BJ (cell line): ENCODE measurements at places on chromosomes 2 and 18. TPM values are rescaled to one million over a fixed set of nuclear protein-coding genes. Genes with fewer than 3 reads are reported as not detected.
A peak's percentile ranks its signal among the peaks of the same experiment; 100 is the strongest.

CHRND gene
- polyA plus RNA-seq = not detected in 2 replicates

NPHP1 gene
- polyA plus RNA-seq = 2.9 and 4.6 TPM in 2 replicates

ERMN gene
- polyA plus RNA-seq = 0.06 TPM in 1 of 2 replicates, not detected in the other

DNA sequence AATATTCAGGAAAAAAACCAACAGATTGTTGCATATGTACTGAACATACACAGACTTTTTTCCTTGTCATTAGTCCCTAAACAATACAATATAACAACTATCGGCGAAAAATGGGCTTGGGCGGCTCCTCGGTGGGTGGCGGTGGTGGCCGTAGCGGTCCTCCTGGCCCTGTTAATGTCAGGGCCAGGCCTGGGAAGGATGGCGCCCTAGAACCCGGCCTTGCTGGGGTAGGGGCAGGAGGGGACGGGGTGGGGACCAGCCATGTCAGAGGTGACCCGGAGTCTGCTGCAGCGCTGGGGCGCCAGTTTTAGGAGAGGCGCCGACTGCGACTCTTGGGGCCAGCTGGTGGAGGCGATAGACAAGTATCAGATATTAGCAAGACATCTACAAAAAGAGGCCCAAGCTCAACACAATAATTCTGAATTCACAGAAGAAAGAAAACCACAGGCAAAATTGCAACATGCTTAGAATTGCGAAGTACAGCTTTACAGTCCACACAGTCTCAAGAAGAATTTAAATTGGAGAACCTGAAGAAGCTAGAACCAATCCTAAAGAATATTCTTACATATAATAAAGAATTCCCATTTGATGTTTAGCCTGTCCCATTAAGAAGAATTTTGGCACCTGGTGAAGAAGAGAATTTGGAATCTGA is 36.5 kb downstream of the ROCK2 start:
- DNase-seq = no peak

PROKR1 gene
- polyA plus RNA-seq = not detected in 2 replicates

DNA sequence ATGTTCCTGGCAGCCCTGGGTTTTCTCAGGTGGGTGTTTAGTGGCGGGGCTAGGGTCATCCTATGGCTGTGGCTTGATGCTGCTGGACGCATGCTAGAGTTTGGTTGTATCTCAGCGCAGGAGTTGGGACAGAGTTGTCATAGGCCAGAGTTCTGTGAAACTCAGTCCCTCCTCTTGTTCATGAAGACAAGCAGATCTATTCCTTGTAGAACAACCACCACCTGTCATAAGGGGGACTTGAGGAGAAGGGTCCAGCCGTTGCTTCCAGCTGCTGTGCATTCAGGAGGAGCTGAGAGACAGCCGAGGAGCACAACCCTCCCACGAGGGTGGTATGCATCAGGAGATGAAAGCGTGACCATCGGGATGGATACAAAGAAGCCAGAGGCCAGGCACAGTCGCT is 26.4 kb downstream of the DCDC2C start:
- DNase-seq = no peak

CYP1B1 gene
- 1.4 and 1.8 TPM in 2 replicates for polyA plus RNA-seq

DNA sequence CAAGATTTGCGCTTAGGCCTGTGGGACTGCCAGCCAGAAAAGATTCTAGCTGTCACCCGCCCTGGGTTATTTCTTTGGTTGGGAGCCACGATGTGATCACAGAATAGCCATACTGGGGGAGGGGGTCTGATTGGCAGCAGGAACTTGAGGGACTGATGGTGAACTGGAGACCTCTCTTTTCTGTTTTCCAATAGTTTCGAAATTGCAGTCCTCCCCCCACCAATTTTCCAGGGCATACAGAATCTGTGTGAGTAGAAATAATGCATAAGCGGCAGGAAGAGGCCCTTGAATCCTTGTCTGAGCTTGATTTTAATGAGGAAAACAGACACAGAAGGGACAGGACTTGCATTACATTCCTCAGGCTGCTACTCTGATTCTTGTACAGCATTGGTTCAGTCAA is 2.2 kb upstream of the POLR2D start:
- DNase-seq = no peak

CHRNG gene
- polyA plus RNA-seq = not detected in 2 replicates

CCDC74B gene
- polyA plus RNA-seq = 2.7 and 5.3 TPM in 2 replicates

DNA sequence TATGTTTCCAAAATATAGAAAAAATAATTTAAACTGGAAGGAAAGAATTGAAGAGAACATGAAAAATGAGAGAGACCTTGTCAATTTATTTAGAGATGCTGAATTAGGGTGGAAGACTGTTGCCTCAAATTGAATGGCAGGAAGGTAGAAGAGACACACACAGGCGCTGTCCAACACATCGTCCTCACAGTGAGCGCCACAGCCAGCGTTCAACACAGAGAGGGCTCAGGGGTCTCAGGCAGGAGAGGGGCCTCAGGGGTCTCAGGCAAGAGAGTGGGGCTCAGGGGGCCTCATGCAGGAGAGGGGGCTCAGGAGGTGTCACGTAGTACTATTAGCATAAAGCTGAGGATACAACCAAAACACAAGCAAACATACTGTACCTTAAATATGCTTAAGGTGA is 65.7 kb downstream of the TMEM18 start:
- DNase-seq = no peak

SLC23A3 gene
- polyA plus RNA-seq = 1.1 and 1.3 TPM in 2 replicates

DNA sequence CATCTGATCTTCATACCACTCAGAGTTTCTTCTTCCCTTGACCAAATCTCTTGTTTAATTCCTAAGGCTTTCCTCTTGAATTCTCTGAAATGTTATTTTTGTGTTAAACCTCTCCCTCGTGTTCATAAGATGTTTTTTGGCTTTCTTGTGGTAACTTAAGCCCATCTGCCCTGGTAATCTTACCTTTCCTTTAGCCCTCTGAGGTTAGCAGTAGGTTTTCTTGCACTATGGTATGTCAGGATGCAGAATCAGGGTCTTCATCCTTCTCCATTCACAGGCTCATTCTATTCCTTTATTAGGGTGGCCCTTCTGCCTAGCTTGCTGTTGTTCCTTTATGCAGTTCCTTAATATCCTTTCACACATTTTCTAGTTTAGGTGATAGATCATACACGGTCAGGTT is 24.1 kb downstream of the GIGYF2 start:
- no peak for DNase-seq

DNA sequence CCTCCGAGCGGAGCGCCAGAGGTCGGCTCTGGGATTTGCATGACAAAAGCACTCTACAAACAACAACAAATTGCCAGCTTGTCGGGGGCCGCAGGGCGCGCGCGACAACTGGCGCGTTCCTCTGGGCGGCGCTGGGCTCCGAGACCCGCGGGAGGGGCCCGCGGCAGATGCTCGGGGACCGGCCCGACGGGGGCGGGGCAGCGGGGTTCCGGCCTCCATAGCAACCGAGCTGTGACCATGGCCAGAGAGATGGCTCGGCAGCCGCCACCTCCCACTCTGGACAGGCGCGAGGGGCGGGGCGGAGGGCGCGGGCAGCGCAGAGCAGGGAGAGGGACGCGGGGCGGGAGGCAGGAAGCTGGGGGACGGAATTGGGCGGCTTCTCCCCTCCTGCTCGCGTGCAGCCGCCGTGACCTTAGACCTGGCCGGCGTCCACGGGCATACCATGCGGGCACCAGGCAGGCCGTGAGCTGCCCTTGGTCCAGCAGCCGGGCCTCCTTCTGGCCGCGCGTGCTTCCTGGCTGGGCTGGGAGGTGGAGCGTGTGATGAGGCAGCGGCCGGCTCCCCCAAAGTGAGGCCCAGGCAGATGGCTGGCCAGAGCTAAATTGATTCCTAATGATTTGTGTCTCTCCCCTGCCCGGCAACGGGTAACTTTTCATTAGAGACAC is 171.5 kb downstream of the CELF4 start:
- DNase-seq = peak; percentile 72

DNA sequence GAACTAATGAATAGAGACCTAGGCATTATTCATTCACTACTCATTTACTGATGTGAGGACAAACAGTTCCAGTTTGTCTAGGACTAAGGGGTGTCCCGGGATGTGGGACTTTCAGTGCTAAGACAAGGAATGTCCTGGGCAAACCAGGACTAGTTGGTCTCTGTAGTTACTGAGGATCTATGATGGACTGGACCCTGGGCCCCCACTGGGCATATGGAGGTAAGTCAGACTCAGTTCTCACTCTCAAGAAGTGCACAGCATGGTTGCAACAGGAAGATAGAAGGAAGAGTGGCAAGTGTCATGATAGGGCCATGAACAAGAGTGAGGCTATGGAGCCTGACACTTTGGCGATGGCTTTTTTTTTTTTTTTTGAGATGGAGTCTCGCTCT is 128.2 kb downstream of the MYCN start:
- DNase-seq = no peak

GRCh38 chr2:48691935-48692691 is 63.4 kb downstream of the LHCGR start:
- DNase-seq = no peak

DNA sequence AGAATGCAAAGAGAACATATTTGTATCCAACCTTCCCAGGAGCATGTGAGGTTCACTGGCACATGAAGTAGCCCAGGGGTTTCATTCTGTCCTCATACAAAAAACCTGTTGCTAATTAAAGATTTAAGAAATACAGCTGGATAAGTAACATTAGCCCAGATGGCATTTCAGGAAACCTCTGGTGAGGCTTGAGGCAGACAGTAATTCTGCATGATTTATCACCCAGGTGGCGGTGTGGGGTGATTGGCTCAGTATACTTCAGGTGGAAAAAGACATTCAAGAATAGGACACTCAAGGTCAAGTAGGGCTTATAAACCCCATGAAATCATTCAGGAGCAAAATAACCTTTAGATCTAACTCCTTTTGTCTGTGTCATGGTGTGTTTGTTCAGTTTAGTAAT is 237.4 kb downstream of the RNF144A start:
- no peak for DNase-seq

- no peak for DNase-seq
Measured at GRCh38 chr2:15547115-15547876, 13.8 kb downstream of the NBAS start.

DYNAP gene
- polyA plus RNA-seq = not detected in 2 replicates

DNA sequence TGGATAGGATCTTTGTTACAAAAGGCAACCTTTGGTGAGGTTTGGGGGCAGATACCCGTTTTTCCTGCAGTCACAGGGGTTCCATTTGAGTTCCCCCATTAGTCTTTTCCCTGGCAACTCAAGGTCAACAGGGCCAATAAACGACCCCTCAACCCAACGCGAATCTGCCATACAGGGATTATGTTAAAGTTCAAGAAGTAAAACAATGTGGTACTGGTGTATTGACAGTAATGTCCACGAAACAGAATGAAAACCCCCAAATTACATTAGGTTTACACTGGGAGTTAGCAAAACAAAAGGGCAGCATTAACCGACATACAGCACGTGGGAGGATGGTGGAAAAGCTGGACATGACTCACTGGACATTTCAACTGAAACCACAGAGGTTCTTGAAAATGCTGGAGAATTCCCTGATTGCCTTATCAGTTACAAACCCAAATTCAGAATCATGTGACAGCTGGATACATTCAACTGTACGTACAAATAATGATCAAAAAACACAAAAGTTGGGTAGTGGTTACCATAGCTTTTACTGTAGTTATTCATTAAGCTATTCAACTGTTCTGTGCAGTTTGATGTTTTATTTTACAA is 4.9 kb upstream of the IMP4 start:
- DNase-seq = no peak

GRCh38 chr2:24919037-24919505 is 966 bp downstream of the ADCY3 start:
- DNase-seq = no peak

REG3A gene
- polyA plus RNA-seq = not detected in 2 replicates

DNA sequence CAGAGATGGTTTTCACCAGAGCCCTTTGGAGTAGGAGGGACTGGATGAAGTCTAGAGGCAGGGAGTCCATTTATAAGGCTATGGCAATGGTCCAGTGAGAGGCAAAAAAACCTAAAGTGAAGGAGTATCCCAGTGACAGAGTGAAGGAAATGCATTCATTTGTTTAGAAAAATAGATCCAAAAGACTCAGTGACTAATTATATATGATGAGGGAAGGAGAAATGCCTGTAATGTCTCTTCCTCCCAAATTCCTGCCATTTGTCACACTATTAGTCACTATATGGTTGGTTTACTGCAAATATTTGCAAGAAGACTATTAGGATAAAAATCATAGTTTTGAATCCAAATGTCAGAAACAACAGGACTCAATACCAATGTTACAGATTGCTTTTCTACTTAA is 104.2 kb downstream of the ZNF521 start:
- DNase-seq = no peak

GRCh38 chr2:86260978-86261377 is 61.7 kb downstream of the MRPL35 start:
- DNase-seq = no peak

GRCh38 chr2:168552450-168552856 is 96.4 kb downstream of the CERS6 start:
- DNase-seq = no peak

VSNL1 gene
- polyA plus RNA-seq = not detected in 2 replicates

DNA sequence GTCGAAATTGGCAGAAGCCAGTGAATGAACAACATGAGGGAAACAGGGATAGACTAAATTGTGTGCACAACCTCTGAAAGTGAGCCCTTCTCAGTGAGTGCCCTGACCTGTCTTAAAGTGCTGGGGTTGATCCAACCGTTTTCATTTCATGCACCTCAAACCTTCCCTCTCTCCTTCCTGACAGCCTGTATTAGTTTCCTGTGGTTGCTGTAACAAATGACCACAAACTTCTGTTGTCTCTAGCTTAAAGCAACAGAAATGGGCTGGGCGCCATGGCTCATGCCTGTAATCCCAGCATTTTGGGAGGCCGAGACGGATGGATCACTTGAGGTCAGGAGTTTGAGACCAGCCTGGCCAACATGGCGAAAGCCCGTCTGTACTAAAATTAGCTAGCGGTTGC is 48.8 kb upstream of the PPP1CB start:
- DNase-seq = no peak

DHX57 gene
- polyA plus RNA-seq = 10.0 and 15.2 TPM in 2 replicates

GRCh38 chr2:177708660-177709444 is 316.3 kb downstream of the AGPS start:
- DNase-seq = no peak

SERPINB3 gene
- not detected in 2 replicates for polyA plus RNA-seq

SLC4A5 gene
- 0.07 and 0.16 TPM in 2 replicates for polyA plus RNA-seq

GRCh38 chr18:67041334-67041733 is 437.4 kb upstream of the CDH19 start:
- DNase-seq = no peak

ACAA2 gene
- polyA plus RNA-seq = 14.1 and 18.5 TPM in 2 replicates

TMEM198 gene
- 2.5 and 4.0 TPM in 2 replicates for polyA plus RNA-seq

HAUS1 gene
- 13.8 and 27.2 TPM in 2 replicates for polyA plus RNA-seq

EIF2B4 gene
- polyA plus RNA-seq = 39.6 and 42.8 TPM in 2 replicates

SNORC gene
- 0.25 and 0.53 TPM in 2 replicates for polyA plus RNA-seq

ANKRD44 gene
- 7.1 and 12.4 TPM in 2 replicates for polyA plus RNA-seq

PJVK gene
- 1.5 and 2.8 TPM in 2 replicates for polyA plus RNA-seq

- DNase-seq = no peak
Measured at GRCh38 chr2:102771114-102771513, 9.3 kb downstream of the TMEM182 start.

DNA sequence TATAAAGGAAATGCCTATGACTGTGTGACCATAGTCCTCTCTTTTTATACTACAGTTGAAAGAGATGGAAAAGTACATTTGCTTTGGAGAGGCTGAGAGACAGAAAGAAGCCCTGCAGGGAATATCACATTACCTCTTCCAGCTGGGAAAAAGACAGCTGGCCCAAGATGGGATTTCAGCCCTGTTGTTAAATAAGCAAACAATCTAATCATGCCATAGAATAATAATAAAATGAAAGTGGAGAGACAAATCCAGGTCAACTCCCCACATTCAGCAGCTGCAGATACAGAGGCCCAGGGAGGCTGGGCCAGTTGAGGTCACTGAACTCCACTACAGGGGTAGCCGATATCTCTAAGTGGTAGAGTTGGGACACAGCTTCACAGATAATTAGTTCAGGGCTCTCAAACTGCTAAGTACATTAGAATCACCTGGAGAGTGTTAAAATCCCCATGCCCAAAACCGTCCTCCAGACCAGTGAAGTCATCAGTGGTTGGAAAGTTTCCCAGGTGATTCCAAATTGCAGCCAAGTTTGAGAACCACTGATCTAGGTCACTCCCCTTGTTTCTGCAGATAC is 81.9 kb downstream of the MOGAT1 start:
- DNase-seq = no peak
